ENCODE measurements at places on chromosomes 3 and 15. TPM values are rescaled to one million over a fixed set of nuclear protein-coding genes. Genes with fewer than 3 reads are reported as not detected.

The ARIH1 gene
- total RNA-seq, result 199 TPM

The TAGLN3 gene
- 7.9 TPM for total RNA-seq

The TTLL13 gene
- 0.14 TPM for total RNA-seq

The POPDC2 gene
- total RNA-seq, result 2.1 TPM

The HCLS1 gene
- total RNA-seq, result 1.0 TPM

The TSC22D2 gene
- total RNA-seq, result 99.4 TPM

The FANCD2OS gene
- not detected for total RNA-seq

The PXYLP1 gene
- total RNA-seq, result 4.5 TPM

DNA sequence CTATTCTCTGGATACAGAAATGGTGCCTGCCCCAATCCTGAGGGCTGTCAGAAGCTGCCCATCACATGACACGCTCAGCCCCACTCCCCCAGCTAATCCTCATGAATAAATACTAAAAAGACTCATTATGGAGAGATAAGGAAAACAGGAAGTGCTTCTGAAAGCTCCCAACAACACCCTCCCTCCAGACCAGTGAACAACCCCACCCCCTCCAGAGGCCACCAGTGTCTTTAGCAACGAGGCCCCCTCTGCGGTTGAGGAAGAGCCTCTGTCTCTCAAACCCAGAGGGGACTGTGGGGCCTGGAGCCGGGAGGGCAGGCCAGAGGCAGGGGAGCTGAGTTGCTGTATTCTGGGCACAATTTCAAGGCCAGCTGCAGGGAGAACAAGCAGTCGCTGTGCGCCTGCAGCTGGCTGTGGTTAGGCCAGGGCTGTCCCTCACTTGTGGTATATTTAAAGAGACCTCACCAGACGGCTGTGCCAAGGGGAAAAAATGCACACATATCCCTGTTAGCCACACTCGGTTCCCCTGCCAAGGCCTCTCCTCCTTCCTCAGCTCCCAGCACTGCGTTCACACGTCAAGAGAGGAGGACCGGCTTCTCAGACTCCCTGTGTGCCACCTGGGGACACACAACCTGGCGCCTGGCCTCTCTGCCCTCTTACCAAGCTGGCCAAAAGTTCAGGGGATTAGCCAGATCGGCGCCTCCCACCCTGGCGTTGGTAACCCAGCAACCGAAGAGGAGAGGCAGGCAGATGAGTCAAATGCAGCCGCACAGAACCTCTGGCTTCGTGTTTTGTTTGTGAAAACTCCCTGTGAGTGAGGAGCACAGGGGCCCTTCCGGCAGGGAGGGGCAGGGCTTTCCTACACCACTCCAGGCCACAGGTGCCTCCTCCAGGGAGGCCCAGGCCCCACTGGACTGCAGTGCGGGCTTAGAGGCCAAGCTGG, 101.2 kb upstream of the ETV5 start:
- H3K27me3 ChIP-seq, result no peaks in the 10 kb centered on the region
- peak overlapping the region; percentile 40 for H3K27ac ChIP-seq
- H3K4me1 ChIP-seq, result peaks cover 13% of the 10 kb centered on the region
- no peak overlapping the region for H3K4me3 ChIP-seq

DNA sequence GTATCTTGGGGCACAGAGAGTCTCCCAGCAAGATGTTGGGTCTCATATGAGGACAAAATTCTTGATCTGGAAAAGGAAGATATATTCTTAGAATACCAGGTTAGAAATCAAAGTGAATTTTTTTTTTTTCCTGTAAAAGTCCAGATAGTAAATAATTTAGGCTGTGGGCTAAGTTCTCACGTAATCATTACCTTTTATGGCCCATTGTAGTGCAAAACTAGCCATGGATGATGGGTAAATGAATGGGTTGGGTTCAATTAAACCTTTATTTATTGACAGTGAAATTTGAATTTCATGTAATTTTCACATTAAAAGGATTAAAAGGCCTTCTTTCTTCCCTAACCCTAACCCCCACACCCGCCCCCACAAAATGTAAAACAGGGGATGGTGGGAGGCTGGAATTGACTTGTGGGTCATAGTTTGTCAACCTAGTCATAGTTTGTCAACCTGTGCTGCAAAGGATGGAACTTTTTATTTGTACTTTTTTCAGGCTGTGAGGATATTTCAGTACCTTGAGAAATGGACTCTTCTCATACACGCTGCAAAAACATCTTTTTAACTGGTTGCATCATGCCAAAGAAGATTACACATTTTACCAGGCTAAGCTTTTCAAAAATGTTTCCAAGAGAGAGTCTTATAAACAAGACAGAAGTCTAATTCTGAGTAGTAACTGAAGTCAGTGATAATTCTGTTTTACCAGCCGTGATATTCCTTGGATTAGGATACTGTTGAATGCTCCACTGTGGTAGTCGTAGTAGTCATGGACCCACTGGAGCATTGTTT, 138.8 kb downstream of the AKAP13 start:
- H3K27me3 ChIP-seq, result no peaks in the 10 kb centered on the region
- DNase-seq, result no peak
- H3K4me3 ChIP-seq, result no peak overlapping the region
- H3K36me3 ChIP-seq, result no peaks in the 10 kb centered on the region
- no peaks in the 10 kb centered on the region for H3K4me1 ChIP-seq

DNA sequence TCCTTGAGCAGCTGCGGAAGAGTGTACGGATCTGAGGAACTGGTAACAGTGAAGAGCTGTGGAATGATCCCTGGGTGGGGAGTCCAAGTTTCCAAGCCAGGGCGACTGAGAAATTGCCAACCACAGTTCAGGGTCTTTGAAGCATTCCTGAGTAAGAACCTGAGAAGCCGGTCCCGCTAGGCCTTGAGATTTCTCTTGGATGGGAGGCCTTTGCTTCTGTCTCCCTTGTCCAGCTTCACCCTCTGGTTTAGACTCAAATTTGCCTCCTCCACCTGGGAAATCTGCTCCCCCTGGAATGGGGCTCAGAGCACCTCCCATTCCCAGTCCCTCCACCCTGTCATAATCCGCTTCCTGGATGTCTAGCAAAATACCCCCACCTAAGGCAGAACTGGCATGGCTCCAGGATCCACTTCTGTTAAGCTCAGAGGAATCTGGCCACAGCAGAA, 127.7 kb upstream of the DLG1 start:
- H3K4me1 ChIP-seq, result peaks cover 41% of the 10 kb centered on the region
- DNase-seq, result no peak
- no peak overlapping the region for H3K27ac ChIP-seq
- H3K27me3 ChIP-seq, result no peaks in the 10 kb centered on the region
- no peak overlapping the region for H3K4me3 ChIP-seq

- no peaks in the 10 kb centered on the region for H3K27me3 ChIP-seq
- H3K4me1 ChIP-seq, result peaks cover 7% of the 10 kb centered on the region
- peak; percentile 87 for DNase-seq
- no peaks in the 10 kb centered on the region for H3K36me3 ChIP-seq
- H3K27ac ChIP-seq, result no peak overlapping the region
Measured at GRCh38 chr3:36695769-36696137, 68.6 kb downstream of the DCLK3 start.

GRCh38 chr3:189394599-189395121, 222.9 kb downstream of the TPRG1 start:
- peaks cover 4% of the 10 kb centered on the region for H3K4me1 ChIP-seq
- H3K4me3 ChIP-seq, result no peak overlapping the region
- no peak for DNase-seq
- no peaks in the 10 kb centered on the region for H3K36me3 ChIP-seq

- H3K27me3 ChIP-seq, result peaks cover 32% of the 10 kb centered on the region
- H3K36me3 ChIP-seq, result no peaks in the 10 kb centered on the region
- H3K4me3 ChIP-seq, result peak overlapping the region; percentile 64
- no peak for DNase-seq
- no peak overlapping the region for H3K27ac ChIP-seq
Measured at GRCh38 chr15:74957476-74958035, 984 bp upstream of the RPP25 start.

DNA sequence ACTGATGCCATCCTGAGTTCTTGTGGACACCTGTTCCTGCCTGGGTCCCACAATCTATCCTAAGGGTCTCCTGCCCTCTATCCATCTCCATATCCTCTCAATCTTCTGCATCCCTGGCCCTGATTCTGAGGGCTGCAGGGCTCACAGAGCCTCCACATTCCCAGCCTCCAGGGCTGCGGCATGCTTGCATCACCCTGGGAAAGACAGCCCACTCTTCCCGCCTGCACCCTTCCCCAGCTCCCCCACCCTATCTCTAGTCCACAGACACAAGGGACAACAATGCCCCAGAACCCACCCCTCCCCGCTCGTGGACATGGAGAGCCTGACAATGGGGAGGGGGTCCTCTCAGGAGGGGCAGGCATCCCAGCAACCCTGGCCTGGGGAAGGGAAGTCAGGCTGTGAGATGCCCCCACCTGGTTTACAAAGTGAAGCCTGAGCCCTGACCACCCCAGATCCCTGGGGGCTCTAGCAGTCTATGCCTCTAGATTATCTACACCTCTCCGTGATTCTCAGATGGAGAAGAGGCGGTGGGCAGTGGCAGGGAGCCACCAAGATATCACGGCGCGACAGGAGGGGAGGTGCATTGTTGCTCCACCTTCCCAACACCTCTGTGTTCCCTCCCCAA, 10.3 kb downstream of the SEMA3G start:
- H3K36me3 ChIP-seq, result no peaks in the 10 kb centered on the region
- peaks cover 2% of the 10 kb centered on the region for H3K4me1 ChIP-seq
- H3K27ac ChIP-seq, result no peak overlapping the region
- DNase-seq, result no peak
- H3K4me3 ChIP-seq, result no peak overlapping the region

GRCh38 chr3:16423947-16424673, 89.4 kb downstream of the RFTN1 start:
- H3K36me3 ChIP-seq, result no peaks in the 10 kb centered on the region
- H3K4me1 ChIP-seq, result peaks cover 20% of the 10 kb centered on the region
- DNase-seq, result no peak
- no peak overlapping the region for H3K27ac ChIP-seq

DNA sequence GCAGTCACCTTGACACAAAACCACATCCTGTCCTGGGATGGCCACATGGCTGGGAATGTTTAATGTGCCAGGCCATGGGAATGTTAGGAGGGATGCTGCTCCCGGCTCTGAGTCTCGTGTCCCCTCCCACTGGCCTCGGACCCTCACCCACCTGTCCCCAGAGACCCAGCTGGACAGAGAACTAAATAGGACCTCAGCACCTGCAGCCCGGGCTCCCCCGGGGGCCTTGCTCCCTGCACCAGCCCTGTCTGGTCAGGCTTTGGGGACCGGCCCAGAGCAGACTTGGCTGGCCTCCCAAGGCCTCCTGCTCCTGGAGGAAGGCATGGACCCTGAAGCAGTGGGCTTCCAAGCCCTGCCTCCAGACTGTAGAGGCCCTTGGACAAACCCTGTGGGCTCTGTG, 100.0 kb upstream of the IQSEC1 start:
- DNase-seq, result no peak
- no peaks in the 10 kb centered on the region for H3K4me1 ChIP-seq
- H3K4me3 ChIP-seq, result no peak overlapping the region
- H3K36me3 ChIP-seq, result no peaks in the 10 kb centered on the region
- no peaks in the 10 kb centered on the region for H3K27me3 ChIP-seq

- peak overlapping the region; percentile 49 for H3K27ac ChIP-seq
- H3K27me3 ChIP-seq, result no peaks in the 10 kb centered on the region
- no peaks in the 10 kb centered on the region for H3K4me1 ChIP-seq
- no peaks in the 10 kb centered on the region for H3K36me3 ChIP-seq
- DNase-seq, result peak; percentile 81
Measured at GRCh38 chr3:94173673-94174434, 111.0 kb downstream of the NSUN3 start.

- H3K4me1 ChIP-seq, result peaks cover 41% of the 10 kb centered on the region
- peak overlapping the region; percentile 77 for H3K27ac ChIP-seq
- peak; percentile 85 for DNase-seq
- no peaks in the 10 kb centered on the region for H3K27me3 ChIP-seq
- no peak overlapping the region for H3K4me3 ChIP-seq
- no peaks in the 10 kb centered on the region for H3K36me3 ChIP-seq
Measured at GRCh38 chr3:66441129-66441528, 59.7 kb downstream of the LRIG1 start.

DNA sequence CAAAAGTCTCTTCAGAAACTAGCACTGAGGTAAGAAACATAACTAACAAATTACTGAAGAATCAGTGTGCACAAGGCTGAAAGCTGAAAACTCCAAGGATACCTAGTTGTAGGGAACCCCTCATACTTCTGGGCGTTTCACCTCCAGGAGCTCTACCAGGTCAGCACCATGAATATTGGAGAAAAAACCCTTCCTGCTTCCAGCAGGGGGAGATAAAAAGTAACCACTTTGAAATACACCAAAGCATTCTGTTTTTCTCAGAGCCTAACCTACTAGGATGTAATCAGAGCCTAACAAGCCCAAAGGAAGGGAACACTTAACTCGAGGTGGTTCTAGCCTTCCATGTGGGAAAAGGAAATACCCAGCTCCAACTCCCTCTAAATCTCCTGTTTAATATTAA, 175.8 kb upstream of the MME start:
- H3K27me3 ChIP-seq, result no peaks in the 10 kb centered on the region
- no peak for DNase-seq
- no peaks in the 10 kb centered on the region for H3K4me1 ChIP-seq
- no peak overlapping the region for H3K4me3 ChIP-seq

- H3K27ac ChIP-seq, result no peak overlapping the region
- no peaks in the 10 kb centered on the region for H3K27me3 ChIP-seq
- H3K4me1 ChIP-seq, result no peaks in the 10 kb centered on the region
Measured at GRCh38 chr3:13607821-13608597, 59.1 kb downstream of the FBLN2 start.

- no peak overlapping the region for H3K27ac ChIP-seq
- no peaks in the 10 kb centered on the region for H3K27me3 ChIP-seq
- no peaks in the 10 kb centered on the region for H3K36me3 ChIP-seq
- H3K4me3 ChIP-seq, result no peak overlapping the region
Measured at GRCh38 chr15:44145495-44145894, 49.6 kb downstream of the FRMD5 start.

GRCh38 chr3:156388497-156389448, 166.1 kb downstream of the SSR3 start:
- H3K27me3 ChIP-seq, result no peaks in the 10 kb centered on the region
- peak; percentile 99 for DNase-seq
- peaks cover 3% of the 10 kb centered on the region for H3K4me1 ChIP-seq
- H3K27ac ChIP-seq, result peak overlapping the region; percentile 72

Data from astrocyte (in vitro differentiated cells and primary cell).